Activated CD8-positive, alpha-beta memory T cell treated with anti-CD3 and anti-CD28 coated beads, Interleukin-2, amount 10 ng/mL, durations not matched to agents 7 days and 5 days (primary cell): ENCODE measurements at places on chromosomes 16 and 17. TPM values are rescaled to one million over a fixed set of nuclear protein-coding genes. Genes with fewer than 3 reads are reported as not detected.

Gene TBC1D3H
- total RNA-seq = not detected

DNA sequence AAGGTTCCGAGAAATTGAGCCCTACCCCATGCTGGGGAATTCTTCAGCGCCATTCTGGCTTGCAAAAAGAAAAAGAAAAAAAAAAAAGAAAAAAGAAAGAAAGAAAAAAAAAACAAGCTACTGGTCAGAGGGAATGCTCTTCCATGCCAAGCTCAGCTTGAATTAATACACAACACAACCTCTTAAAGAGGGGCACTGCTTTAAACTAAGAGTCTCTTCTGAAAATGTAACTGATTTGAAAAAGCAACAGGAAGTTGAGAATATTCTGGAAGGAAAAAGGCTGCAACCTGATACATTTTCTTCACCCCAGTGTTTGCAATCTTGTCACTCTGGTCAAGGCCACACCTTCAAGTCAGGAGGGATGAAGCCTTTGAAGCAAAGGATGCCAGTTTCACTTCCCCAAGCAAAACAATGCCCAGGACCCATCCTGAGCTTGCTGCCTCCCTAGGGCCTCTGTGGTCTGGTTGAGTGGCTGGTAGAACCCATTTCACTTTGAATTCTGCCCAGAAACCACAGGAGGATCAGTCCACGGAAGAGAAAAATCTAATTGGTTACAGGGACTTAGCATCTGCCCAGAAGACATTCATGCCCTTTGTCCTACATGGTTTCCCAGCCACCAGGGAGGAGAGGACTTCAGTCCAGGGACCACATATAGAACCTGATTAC, 389.7 kb downstream of the SOX9 start:
- no peak for DNase-seq

Gene KRT38
- not detected for total RNA-seq

- no peak for DNase-seq
These were observed 622 bp downstream of the TOM1L2 start for GRCh38 chr17:17971431-17972125.

DNA sequence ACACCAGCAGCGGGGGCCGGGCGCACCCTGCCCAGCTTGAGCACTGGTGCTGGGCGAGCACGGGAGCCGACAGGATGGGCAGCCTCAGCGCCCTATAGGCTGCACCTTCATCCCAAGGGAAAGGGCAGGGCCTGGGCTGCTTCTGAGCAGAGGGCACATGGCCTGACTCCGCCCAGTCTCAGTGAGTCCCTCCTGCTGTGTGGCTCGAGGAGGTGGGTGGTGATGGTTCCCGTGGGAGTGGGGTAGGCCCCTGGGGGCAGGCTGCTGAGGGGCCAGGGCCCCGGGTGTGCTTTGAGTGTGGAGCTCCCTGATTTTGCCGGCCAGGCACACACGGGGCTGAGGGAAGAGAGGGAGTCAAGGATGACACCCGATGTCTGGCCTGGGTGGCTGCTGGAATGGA, 37.9 kb downstream of the TSC2 start:
- no peak for DNase-seq

Gene HEXD
- total RNA-seq = 50.5 TPM

DNA sequence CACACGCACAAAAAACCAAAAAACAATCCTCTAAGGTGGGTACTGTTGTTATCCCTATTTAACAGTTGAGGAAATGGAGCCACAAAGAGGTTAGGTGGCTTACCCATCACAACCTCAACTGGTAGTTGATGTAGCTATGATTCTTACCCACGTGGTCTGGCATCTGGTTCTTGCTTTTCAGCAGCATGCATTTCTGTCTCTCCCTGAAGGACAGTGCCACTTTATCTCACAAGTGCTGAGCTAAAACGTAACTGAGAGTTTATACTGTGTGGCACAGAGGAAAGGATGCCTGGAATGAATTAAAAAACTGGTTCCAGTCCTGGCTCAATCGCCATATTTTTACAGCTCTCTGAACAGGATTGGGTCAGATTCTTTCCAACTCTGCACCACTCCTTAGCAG, 1.9 kb upstream of the CORO6 start:
- DNase-seq = peak; percentile 71

Gene MAP2K6
- 6.3 TPM for total RNA-seq

Gene ARL17B
- 23.0 TPM for total RNA-seq

DNA sequence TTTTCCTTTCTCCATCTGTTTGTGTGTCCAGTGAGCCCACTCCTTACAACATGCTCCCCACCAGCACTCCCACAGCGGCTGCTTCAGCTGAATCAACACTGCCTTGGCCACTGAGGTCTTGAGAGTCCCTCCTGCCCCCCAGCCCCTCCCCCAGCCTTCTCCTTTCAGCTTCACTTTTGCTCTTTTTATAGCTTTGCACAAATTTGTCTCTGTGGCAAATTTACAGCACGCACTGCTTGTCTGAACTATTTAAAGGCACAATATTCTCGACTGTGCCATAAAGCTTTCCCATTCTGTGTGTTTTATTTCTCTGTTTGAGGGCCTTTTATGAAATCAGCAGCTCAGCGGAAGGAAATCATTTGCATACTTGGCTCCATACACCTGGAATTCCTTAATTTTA, 579.3 kb downstream of the TOX3 start:
- DNase-seq = no peak

DNA sequence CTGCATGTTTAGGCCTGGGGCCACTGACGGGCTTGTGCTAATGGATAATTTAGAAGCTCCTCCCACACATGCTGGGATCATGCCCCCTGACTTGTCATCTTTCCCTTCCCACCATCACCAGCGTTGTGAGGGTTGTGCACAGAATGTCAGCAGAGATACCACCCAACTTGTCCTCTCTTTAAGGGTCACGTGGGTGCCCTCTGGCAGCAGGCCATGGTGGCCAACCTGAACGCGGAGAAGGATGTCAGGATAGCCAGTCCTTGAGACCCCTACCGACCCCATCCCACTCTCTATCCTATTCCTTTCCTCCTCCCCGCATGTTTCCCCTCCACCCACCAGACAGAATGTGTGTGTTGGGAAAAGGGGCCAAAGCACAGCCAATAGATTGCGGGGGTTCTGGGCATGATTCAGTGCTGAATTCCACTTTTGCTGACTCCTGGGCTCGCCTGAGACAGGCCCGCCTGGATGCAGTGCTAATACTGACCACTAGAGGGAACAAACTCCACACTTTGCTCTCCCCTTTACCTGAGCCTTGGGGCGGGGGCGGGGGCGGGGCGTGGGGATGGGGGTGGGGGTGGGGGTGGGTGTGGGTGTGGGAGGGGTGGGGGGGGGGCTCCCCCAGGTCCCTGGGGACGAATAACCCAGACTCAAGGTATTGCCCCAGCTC, at the start of gene GH2:
Gene GH2 (minus strand): TSS at position 10 of the 667 bp plus-strand sequence. CDS start 143 bp downstream, outside the sequence.
- peak; percentile 72 for DNase-seq

Gene MT1A
- total RNA-seq = 0.91 TPM

Gene SLFN14
- not detected for total RNA-seq

GRCh38 chr16:10362077-10362863, 23.6 kb upstream of the ATF7IP2 start:
- DNase-seq = no peak

- no peak for DNase-seq
These were observed 4.9 kb upstream of the AATK start for GRCh38 chr17:81170727-81171494.

- no peak for DNase-seq
These were observed 80.8 kb downstream of the GAS7 start for GRCh38 chr17:10117581-10118001.

DNA sequence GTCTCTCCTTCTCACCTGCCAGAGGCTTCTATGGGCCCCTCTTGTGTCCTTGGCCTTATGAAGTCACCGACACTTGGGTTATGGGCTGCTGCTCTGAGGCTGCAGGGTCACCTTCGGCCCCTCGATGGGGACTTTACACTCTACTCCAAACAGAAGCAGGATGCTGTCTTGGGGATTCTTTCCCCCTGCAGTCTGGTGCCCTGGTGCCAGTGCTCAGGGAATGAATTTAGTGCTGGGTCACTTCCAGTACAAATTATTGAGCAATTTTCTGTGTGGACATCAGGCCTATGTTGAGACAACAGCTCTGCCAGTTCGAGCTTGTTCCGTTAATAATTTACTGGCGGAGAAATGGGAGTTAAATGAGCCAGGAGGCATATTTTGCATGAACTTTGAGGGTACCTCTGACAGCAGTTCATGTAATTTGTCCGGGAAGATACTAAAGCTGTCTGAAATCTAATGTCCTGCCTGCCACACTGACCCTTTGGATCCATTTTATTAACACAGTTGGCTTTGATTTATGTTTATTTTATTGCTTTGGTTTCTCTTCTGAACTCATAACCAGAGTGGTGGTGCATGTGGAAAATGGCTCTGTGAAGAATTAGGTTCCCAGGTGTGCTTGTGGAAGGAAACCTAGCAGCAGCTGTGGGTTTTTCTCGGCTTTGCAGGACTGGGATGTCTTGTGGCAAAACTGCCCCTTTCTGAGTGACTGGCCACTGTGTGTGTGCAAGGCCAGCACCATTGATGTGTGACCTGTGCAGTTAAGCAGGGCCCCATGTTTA, 34.1 kb upstream of the DHX8 start:
- DNase-seq = no peak

- DNase-seq = no peak
These were observed 2.3 kb upstream of the CBX4 start for GRCh38 chr17:79841369-79842135.

DNA sequence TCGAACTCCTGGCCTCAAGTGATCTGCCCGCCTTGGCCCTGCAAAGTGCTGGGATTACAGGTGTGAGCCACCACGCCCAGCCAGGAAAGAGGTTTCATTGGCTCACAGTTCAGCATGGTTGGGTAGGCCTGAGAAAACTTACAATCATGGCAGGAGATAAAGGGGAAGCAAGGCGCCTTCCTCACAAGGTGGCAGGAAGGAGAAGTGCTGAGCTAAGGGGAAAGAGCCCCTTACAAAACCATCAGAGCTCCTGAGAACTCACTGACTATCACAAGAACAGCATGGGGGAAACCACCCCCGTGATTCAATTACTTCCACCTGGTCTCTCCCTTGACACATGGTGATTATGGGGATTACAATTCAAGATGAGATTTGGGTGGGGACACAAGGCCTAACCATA, 411.7 kb upstream of the ZFHX3 start:
- no peak for DNase-seq

Gene TMEM114
- not detected for total RNA-seq

- no peak for DNase-seq
These were observed 55.3 kb downstream of the USP22 start for GRCh38 chr17:20987511-20987910.

Gene RNF166
- total RNA-seq = 124 TPM

- no peak for DNase-seq
These were observed 387.5 kb upstream of the GOT2 start for GRCh38 chr16:59121411-59122261.

Gene CES3
- 4.5 TPM for total RNA-seq

Gene BCAR1
- total RNA-seq = 0.19 TPM

- DNase-seq = no peak
These were observed 85.4 kb upstream of the MED13 start for GRCh38 chr17:62150471-62150870.

- peak; percentile 61 for DNase-seq
These were observed at the start of gene BTBD17 for GRCh38 chr17:74361230-74362068. BTBD17 (minus strand) TSS chr17:74361868; CDS start chr17:74361819, 49 bp downstream.

GRCh38 chr16:88524274-88524972, 45.8 kb upstream of the ZC3H18 start:
- no peak for DNase-seq

DNA sequence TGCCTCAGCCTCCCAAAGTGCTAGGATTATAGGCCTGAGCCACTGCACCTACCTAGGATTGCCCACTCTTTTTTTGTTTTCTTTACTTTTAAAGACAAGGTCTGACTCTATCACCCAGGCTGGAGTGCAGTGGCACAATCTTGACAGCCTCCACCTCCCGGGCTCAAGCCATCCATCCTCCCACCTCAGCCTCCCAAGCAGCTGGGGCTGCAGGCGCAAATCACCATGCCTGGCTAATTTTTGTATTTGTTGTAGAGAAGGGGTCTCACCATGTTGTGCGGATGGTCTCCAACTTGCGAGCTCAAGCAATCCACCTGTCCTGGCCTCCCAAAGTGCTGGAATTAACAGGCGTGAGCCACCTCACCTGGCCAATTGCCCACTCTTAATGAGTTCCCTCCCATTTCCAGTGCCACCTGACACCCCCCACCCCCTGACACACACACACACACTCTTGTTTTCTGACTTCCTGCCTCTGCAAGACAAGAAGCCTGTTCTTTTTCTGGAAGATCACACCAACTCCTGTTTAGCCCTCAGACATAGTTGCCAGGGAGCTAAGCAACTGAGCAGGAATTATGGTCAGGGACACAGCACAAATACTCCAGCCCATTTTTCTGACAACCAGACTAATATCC, 2.6 kb downstream of the OVCA2 start:
- DNase-seq = no peak

DNA sequence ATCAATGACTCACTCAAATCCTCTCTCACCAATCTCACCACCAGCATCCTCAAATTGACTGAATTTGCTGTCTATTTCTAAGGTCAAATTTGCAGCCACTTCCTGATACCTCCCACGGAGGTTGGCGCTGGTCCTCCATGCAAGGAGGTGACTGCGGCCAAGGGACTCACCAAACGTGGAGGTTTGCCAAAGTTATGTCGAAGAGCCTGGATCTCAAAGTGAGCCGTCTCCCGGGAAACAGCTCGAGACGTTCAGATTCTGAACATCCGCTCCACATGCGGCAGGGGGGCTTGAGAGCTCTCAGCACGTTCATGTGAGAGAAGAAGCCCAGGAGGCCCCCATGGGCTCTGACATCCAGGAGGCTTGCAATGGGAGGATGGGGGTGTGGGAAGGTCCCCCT, 22.6 kb downstream of the LGALS3BP start:
- DNase-seq = no peak

- DNase-seq = no peak
These were observed 3.8 kb downstream of the YBX2 start for GRCh38 chr17:7290685-7291084.

- DNase-seq = no peak
These were observed 10.4 kb downstream of the CD300LF start for GRCh38 chr17:74702116-74702871.

DNA sequence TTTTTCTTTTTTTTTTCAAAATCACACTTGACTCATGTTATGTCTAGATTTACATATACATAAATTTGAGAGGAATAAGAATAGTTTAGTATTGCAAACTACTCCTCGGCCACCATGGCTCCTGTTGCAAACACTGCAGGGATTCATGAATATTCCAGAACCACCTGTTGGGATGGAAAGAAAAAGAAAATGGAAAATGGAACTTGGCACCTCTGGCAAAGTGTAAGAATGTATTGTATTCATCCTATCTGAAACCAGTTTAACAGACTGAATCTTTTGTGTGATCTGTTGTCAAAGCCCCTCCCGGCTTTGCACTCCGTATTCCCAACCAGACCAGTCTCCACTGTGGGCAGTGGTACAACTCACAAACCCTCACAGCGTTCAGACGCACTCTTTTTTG, 124.4 kb downstream of the SPECC1 start:
- DNase-seq = no peak

DNA sequence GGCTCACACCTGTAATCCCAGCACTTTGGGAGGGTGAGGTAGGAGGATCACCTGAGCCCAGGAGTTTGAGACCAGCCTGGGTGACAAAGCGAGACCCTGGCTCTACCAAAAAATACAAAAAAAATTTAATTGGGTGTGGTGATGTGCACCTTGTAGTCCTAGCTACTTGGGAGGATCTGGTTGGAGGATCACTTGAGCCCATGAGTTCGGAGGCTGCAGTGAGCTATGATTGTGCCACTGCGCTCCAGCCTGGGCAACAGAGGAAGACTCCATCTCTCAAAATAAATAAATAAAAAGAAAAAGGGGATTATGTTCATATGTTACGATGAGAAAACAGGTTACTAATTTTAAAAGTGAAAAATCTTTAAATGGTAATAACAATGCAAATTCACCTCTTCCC, 996 bp downstream of the MLKL start:
- no peak for DNase-seq

Gene WFIKKN2
- not detected for total RNA-seq

Gene TRPV3
- total RNA-seq = 0.41 TPM

Gene TBC1D3E
- total RNA-seq = not detected

Gene MEOX1
- 1.3 TPM for total RNA-seq
